ENCODE measurements at places on chromosomes 1 and 21. TPM values are rescaled to one million over a fixed set of nuclear protein-coding genes. Genes with fewer than 3 reads are reported as not detected.

DNA sequence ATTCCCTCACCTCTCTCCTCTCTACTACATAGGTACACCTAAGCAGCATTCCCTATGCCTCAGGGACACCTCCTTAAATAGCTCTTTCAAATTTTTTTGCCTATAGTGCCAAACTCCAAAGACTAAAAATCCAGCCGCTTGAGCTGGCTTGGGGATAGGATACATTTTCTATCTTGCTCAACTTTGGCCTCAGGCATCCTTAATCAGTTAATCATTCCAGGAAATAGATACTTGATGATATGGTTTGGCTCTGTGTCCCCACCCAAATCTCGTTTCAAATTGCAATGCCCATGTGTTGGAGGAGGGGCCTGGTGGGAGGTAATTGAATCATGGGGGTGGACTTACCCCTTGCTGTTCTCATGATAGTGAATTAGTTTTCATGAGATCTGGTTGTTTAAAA lies 11.4 kb upstream of the PHGDH start:
- no peaks in the 10 kb centered on the region for H3K27me3 ChIP-seq
- H3K4me3 ChIP-seq: no peak overlapping the region
- no peak overlapping the region for H3K27ac ChIP-seq
- DNase-seq: no peak
- H3K36me3 ChIP-seq: no peaks in the 10 kb centered on the region
- H3K4me1 ChIP-seq: no peaks in the 10 kb centered on the region

GRCh38 chr1:4801192-4801924 lies 146.9 kb downstream of the AJAP1 start:
- no peaks in the 10 kb centered on the region for H3K36me3 ChIP-seq
- no peaks in the 10 kb centered on the region for H3K27me3 ChIP-seq
- peaks cover 10% of the 10 kb centered on the region for H3K4me1 ChIP-seq
- H3K27ac ChIP-seq: no peak overlapping the region

GRCh38 chr1:118266436-118266835 lies 81.4 kb upstream of the SPAG17 start:
- no peaks in the 10 kb centered on the region for H3K27me3 ChIP-seq
- H3K4me3 ChIP-seq: no peak overlapping the region
- H3K4me1 ChIP-seq: no peaks in the 10 kb centered on the region
- no peaks in the 10 kb centered on the region for H3K36me3 ChIP-seq

- no peak for DNase-seq
- peaks cover 3% of the 10 kb centered on the region for H3K4me1 ChIP-seq
- H3K27ac ChIP-seq: no peak overlapping the region
- H3K27me3 ChIP-seq: no peaks in the 10 kb centered on the region
- no peak overlapping the region for H3K4me3 ChIP-seq
These were observed 21.9 kb downstream of the FAM20B start for GRCh38 chr1:179047636-179047997.

GRCh38 chr1:116777831-116778830 lies 23.9 kb downstream of the CD2 start:
- H3K27ac ChIP-seq: no peak overlapping the region
- H3K27me3 ChIP-seq: no peaks in the 10 kb centered on the region
- peaks cover 6% of the 10 kb centered on the region for H3K4me1 ChIP-seq
- DNase-seq: no peak
- no peak overlapping the region for H3K4me3 ChIP-seq

- H3K4me3 ChIP-seq: peak overlapping the region; percentile 70
- peaks cover 4% of the 10 kb centered on the region for H3K4me1 ChIP-seq
- no peak overlapping the region for H3K27ac ChIP-seq
- no peak for DNase-seq
These were observed 3.8 kb downstream of the ZNF644 start for GRCh38 chr1:91018006-91018405.

- H3K27ac ChIP-seq: no peak overlapping the region
- H3K36me3 ChIP-seq: peaks cover 3% of the 10 kb centered on the region
- no peak for DNase-seq
- H3K4me3 ChIP-seq: no peak overlapping the region
- H3K27me3 ChIP-seq: no peaks in the 10 kb centered on the region
- no peaks in the 10 kb centered on the region for H3K4me1 ChIP-seq
These were observed 24.1 kb downstream of the THRAP3 start for GRCh38 chr1:36248250-36248894.

GRCh38 chr1:19113697-19114092 lies 96.4 kb downstream of the UBR4 start:
- peaks cover 60% of the 10 kb centered on the region for H3K36me3 ChIP-seq
- DNase-seq: no peak
- H3K4me1 ChIP-seq: no peaks in the 10 kb centered on the region
- no peaks in the 10 kb centered on the region for H3K27me3 ChIP-seq
- no peak overlapping the region for H3K27ac ChIP-seq

DNA sequence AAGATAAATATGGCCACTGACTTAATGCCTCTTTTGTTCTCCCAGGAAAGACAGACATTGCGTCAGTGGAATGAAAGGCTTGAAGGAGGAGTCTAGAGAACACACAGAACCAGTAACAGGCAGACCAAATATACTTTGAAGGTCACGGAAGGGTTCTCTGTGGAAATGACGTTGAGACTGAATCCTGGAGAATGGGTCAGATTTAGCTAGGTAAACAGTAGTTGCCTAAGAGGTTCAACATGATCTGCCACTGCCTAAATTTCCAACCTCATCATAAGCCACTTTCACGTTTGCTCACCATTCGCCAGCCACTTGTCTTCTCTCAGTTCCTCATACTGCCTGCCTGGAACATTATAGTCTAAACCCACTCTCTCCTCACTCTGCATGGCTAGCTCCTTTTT lies 20.5 kb downstream of the PLA2G4A start:
- peak; percentile 67 for DNase-seq
- no peaks in the 10 kb centered on the region for H3K27me3 ChIP-seq
- peaks cover 5% of the 10 kb centered on the region for H3K4me1 ChIP-seq
- H3K27ac ChIP-seq: no peak overlapping the region
- peak overlapping the region; percentile 37 for H3K4me3 ChIP-seq

GRCh38 chr1:42033629-42034028 lies 114.9 kb upstream of the HIVEP3 start:
- no peaks in the 10 kb centered on the region for H3K27me3 ChIP-seq
- no peak overlapping the region for H3K27ac ChIP-seq
- no peak overlapping the region for H3K4me3 ChIP-seq
- H3K4me1 ChIP-seq: peaks cover 8% of the 10 kb centered on the region

DNA sequence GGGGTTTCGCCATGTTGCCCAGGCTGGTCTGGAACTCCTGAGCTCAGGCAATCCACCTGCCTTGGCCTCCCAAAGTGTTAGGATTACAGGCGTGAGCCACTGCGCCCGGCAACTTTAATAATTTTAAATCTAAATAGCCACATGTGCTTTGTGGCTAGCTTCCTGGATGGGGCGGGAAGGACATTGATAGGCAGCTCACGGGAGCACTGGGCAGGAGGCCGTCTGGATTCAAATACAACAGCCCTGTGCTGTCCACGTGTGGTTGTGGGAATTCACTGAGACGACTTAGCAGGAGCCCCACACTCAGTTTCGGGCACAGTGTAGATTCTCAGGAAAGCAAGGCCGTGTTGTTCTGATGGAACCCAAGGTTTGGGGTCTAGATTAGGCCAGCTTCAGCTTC lies 177.1 kb downstream of the ETS2 start:
- DNase-seq: no peak
- peaks cover 2% of the 10 kb centered on the region for H3K27me3 ChIP-seq
- H3K36me3 ChIP-seq: no peaks in the 10 kb centered on the region
- H3K4me3 ChIP-seq: no peak overlapping the region

DNA sequence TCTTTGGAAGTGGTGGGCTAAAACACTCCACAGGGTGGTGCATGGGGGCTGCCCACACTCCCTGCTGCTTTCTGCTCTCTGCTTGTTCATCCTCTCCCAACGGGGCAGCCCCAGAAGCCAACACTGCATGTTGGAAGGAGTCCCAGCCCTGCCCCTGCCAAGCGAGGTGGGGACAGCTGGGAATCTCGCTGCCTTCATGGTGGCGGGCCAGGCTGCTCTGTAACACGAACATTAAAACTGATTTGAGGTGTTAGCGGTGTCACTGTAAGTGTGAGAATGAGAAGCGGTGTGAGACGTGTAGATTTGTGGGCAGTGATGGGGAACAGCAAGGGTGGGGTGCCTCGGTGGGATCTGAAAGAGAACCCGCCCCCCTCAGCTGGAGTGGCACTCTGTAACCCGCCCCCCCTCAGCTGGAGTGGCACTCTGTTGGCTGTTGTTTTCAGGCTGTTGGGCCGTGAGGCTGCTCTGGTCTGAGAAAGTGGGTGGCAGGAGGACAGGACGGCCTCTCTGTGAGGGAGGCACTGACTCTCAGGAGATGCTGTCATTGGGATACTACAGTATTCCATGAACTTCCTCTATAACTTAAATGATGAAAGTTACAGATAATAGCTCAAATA lies 80.9 kb downstream of the PCBP3 start:
- no peaks in the 10 kb centered on the region for H3K36me3 ChIP-seq
- no peak for DNase-seq
- H3K27ac ChIP-seq: no peak overlapping the region
- peaks cover 7% of the 10 kb centered on the region for H3K4me1 ChIP-seq
- H3K27me3 ChIP-seq: no peaks in the 10 kb centered on the region

DNA sequence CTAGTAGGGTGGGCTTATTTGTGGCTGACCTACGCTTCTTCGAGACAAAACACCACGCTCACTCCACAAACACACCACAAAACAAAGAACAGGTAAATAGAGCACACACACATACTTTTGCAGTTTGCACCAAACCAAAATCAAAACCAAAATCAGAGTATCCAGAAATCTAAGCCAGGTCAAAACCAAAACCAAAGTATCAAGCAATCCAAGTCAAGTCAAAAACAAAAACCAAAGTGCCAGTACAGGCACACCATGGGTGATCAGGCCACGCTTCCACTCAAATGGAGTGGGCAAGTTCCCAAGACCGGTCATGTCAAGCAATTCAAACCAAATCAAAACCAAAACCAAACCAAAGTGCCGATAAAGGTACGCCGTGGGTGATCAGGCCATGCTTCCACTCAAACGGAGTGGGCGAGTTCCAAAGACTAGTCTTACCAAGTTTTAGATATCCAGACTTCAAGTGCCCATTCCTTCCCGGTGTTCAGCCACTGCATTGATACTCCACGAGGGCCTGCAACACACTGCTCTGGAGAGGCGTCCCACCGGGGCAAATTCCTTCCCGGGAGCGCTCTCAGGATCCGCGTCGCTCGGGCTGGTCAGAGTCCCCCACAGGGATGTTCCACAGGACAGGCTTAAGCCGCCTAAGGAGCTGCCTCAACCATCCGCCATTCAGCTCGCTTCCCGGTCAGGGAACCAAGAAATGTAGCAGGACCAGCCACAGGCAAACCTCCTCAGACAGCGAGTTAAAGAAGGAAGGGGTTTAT lies 169.1 kb downstream of the CDC7 start:
- no peaks in the 10 kb centered on the region for H3K27me3 ChIP-seq
- H3K36me3 ChIP-seq: no peaks in the 10 kb centered on the region
- no peak for DNase-seq
- H3K4me1 ChIP-seq: no peaks in the 10 kb centered on the region
- H3K27ac ChIP-seq: no peak overlapping the region

- 0 out of 2 replicates have a peak, but pooled peaks cover 3% of the 10 kb centered on the region for H3K4me1 ChIP-seq
- no peak overlapping the region for H3K4me3 ChIP-seq
- no peak for DNase-seq
- peaks cover 54% of the 10 kb centered on the region for H3K36me3 ChIP-seq
- no peak overlapping the region for H3K27ac ChIP-seq
These were observed 4.9 kb downstream of the RRP1 start for GRCh38 chr21:43794311-43794710.

GRCh38 chr1:79497193-79497773 lies 490.8 kb upstream of the ADGRL4 start:
- no peaks in the 10 kb centered on the region for H3K27me3 ChIP-seq
- DNase-seq: no peak

- no peaks in the 10 kb centered on the region for H3K36me3 ChIP-seq
- H3K4me1 ChIP-seq: no peaks in the 10 kb centered on the region
- no peak overlapping the region for H3K4me3 ChIP-seq
- no peak overlapping the region for H3K27ac ChIP-seq
- H3K27me3 ChIP-seq: no peaks in the 10 kb centered on the region
These were observed 8.0 kb upstream of the PLCH2 start for GRCh38 chr1:2468041-2468472.

DNA sequence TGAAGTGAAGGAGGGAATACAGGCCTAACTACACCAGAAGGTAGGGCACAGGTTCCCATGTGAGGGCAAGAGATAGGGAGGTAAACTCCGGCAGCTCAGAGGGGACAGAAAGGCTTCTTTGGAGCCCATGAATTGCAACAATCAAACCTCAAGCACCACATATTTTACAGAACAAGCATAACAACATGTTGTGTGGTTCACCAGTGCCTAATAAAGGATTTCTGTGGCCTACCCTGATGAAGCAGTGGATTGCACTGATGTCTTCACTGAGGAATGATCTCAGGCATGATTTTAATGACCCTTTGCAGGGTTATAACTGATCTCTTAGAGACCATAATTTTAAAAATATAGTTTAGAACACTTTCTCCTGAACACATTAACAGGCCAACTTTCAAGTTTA lies 77.4 kb downstream of the RUNX1 start:
- no peaks in the 10 kb centered on the region for H3K36me3 ChIP-seq
- DNase-seq: no peak
- H3K4me1 ChIP-seq: peaks cover 39% of the 10 kb centered on the region
- H3K4me3 ChIP-seq: no peak overlapping the region

DNA sequence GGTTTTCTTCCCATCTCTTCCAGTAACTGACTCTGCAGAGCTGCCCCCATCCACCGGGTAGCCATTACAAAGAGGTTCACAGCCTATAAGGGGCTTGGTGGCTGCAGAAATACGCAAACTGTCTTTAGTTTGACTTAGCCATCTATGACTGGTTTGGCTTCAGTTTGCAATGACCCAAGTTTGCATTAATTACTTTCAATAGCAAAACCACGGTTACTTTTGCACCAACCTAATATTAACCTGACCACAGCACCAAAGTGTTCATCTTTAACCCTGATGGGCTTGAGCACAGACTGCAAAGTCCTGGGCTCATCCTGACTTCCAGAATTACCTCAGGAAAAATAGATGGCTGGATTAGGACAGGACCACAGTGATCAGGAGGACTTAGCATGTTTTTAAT lies 2.2 kb upstream of the HAO2 start:
- H3K4me3 ChIP-seq: no peak overlapping the region
- H3K36me3 ChIP-seq: no peaks in the 10 kb centered on the region
- no peak for DNase-seq
- H3K4me1 ChIP-seq: no peaks in the 10 kb centered on the region
- H3K27me3 ChIP-seq: no peaks in the 10 kb centered on the region
- H3K27ac ChIP-seq: no peak overlapping the region

GRCh38 chr1:53804791-53805505 lies 33.1 kb downstream of the NDC1 start:
- no peaks in the 10 kb centered on the region for H3K27me3 ChIP-seq
- no peak overlapping the region for H3K27ac ChIP-seq
- H3K36me3 ChIP-seq: peaks cover 21% of the 10 kb centered on the region
- no peak overlapping the region for H3K4me3 ChIP-seq

OR2L8 gene
- not detected for total RNA-seq

CDKN2C gene
- 8.5 TPM for total RNA-seq

CBS gene
- total RNA-seq: 4.8 TPM

ADORA1 gene
- total RNA-seq: not detected

PADI4 gene
- total RNA-seq: 0.13 TPM

SORT1 gene
- total RNA-seq: 1.4 TPM

TMEM82 gene
- not detected for total RNA-seq

LEFTY2 gene
- not detected for total RNA-seq

TNNT2 gene
- not detected for total RNA-seq

CYYR1 gene
- total RNA-seq: 0.13 TPM

AUNIP gene
- total RNA-seq: 11.1 TPM

Measured in GM12878 (cell line).